Lower lobe of right lung (tissue), 2 donors: ENCODE measurements at places on chromosomes 4 and X. TPM values are rescaled to one million over a fixed set of nuclear protein-coding genes. Genes with fewer than 3 reads are reported as not detected.
A peak's percentile ranks its signal among the peaks of the same experiment; 100 is the strongest.

Gene VCX3A
- total RNA-seq: not detected

- H3K27ac ChIP-seq: no peak overlapping the region
- no peaks in the 10 kb centered on the region for H3K4me1 ChIP-seq
- H3K4me3 ChIP-seq: no peak overlapping the region
- no peaks in the 10 kb centered on the region for H3K27me3 ChIP-seq
- H3K36me3 ChIP-seq: no peaks in the 10 kb centered on the region
Observed at GRCh38 chrX:135327299-135327698, 18.0 kb downstream of the ETDC start.

DNA sequence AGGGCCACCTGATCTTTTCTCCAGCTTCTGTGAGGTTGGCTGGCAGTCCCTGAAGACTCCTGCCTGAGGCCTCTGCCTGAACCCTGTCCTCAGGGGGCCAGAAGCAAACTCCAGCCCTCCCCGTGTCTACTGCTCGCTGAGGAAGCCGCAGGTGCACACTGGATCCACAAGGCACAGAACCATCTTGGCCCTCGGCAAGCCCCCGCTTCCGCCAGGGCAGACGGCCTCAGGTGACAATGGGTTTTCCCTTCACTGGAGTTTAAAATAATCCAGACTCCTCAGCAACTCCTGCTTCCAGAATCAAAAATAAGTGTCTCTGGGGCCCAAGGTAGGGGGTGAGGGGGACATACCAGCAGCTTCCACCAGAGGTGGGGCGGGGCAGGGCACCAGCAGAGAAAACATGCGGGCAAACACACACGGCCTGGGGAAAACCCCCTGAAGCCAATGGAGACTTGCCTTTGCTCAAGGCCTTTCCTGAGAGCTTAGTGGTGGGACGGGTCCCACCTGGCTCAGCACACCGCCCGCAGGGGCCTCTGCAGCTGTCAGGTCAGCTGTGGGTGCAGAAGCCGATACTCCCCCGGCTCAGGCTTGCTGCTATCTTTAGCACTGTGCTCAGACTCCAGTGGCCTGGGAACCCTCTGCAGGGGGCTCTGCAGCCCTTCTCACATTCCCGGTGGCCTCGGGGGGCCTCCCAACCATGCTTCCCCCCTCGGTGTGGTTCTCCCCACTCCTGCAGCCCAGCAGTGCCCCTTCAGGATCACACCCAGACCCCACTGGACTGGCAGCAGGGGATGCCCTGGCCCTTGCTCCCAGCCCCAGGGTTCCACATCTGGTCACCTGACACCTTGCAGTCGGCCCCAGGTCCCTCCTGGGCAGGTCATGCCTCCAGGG lies 1.9 kb downstream of the MYL5 start:
- no peaks in the 10 kb centered on the region for H3K27me3 ChIP-seq
- H3K4me3 ChIP-seq: no peak overlapping the region
- peaks cover 41% of the 10 kb centered on the region for H3K4me1 ChIP-seq
- H3K27ac ChIP-seq: no peak overlapping the region

DNA sequence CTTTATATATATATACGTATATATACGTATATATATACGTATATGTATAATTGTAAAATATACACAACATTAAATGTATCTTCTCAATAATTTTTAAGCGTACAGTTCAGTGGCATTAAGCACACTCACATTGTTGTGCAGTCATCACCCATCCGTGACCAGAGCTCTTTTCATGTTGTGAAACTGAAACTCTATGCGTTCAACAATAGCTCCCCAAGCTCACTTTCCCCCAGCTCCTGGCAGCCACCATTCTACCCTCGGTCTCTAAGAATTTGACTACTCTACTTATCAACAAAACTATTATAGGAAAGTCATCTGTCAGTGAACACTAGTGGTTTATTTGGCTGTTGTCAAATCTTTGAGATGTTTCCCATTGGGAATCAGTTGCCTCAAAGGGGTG lies 621.8 kb upstream of the GALNT7 start:
- H3K4me1 ChIP-seq: no peaks in the 10 kb centered on the region
- no peak overlapping the region for H3K4me3 ChIP-seq
- no peaks in the 10 kb centered on the region for H3K27me3 ChIP-seq
- DNase-seq: no peak

DNA sequence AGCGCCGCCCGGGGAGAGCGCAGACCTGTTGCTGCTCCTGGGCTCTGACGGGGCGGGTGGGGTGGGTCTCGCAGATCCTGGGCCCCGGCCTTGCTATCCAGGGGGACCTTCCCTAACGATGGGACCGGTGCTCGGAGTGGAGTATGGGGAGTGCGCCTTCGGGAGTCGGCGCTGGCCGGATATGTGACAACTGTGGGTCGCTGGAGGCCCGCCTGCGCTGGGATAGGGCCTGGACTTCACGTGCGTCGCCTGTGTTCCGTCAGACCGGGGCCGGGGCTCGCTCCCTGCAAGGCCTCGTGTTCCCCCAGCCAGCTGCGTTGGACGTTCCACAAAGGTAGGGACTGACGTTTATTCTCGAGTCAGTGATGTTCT lies 1.3 kb downstream of the TBL1X start:
- no peaks in the 10 kb centered on the region for H3K36me3 ChIP-seq
- peak overlapping the region; percentile 74 for H3K27ac ChIP-seq
- H3K27me3 ChIP-seq: no peaks in the 10 kb centered on the region
- H3K4me1 ChIP-seq: peaks cover 25% of the 10 kb centered on the region
- peak; percentile 64 for DNase-seq

- H3K27ac ChIP-seq: no peak overlapping the region
- H3K4me1 ChIP-seq: no peaks in the 10 kb centered on the region
- no peaks in the 10 kb centered on the region for H3K36me3 ChIP-seq
- no peak for DNase-seq
- peaks cover 44% of the 10 kb centered on the region for H3K27me3 ChIP-seq
- H3K4me3 ChIP-seq: no peak overlapping the region
Observed at GRCh38 chrX:114582264-114582632, 1.6 kb upstream of the HTR2C start.

DNA sequence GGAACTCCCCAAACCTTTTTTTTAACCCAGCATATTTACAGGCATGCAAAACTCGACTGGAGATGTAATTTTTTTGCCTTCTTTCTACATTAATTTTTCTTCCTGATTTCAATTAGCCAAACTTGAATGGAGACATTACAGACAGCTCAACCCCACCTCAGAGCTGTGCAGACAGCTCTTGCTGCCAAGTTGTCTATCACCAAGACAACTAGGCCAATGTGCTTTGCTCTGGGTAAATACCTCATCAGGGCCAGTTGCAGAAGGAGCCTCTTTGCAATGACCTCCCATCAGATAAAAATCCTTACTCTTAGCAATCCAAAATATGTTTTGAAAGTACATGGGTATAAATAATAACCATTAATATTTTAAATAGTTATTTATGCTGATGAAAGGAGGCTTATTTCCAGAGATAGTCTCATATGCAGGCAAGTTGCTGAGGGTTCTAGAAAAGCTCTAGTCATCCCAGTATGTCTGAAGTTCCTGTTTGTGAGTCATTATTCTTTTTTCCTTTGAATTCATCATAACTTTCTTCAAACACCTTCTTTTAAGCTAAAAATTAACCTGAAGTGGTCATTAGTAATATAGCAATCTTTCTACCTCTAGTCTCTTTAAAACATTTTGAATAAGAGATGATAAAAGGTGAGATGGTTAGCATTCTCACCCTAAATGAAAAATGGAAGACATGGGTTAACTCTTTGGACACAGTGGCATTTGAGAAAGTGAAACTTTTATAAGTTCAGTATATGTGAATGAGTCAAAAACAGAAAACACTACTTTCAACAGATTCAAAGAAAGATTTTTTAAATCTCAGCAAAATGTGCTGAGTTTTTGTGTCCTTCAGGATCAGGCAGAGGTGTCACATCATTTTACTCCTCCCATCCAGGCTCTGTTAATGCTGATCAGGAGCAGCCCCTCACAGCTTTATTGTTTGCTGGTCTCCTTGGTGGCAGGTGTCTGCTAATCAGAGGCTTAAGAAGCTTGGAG lies 475.5 kb upstream of the FGF16 start:
- H3K27ac ChIP-seq: no peak overlapping the region
- no peak for DNase-seq
- no peaks in the 10 kb centered on the region for H3K36me3 ChIP-seq
- H3K27me3 ChIP-seq: no peaks in the 10 kb centered on the region
- no peak overlapping the region for H3K4me3 ChIP-seq
- no peaks in the 10 kb centered on the region for H3K4me1 ChIP-seq

DNA sequence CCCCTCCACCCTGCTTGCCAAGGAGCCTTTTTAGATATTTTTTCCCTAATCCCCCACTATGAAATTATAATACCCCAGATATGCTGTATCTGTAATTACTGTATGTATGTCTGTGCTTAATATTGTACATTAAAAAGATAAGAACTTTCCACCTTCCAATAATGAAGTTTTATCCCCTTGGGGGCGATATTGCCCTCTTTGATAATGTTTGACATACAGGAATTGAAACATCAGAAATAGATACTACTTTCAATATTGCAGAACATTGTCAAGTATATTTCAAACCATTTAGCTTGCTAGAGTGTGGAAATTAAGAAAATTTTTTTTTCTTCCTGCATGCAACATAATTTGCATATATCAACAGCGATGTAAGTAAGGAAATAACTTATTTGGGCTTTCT lies 58.9 kb downstream of the NAF1 start:
- H3K36me3 ChIP-seq: no peaks in the 10 kb centered on the region
- no peak for DNase-seq
- H3K4me1 ChIP-seq: no peaks in the 10 kb centered on the region
- no peak overlapping the region for H3K27ac ChIP-seq
- H3K27me3 ChIP-seq: no peaks in the 10 kb centered on the region
- H3K4me3 ChIP-seq: no peak overlapping the region

GRCh38 chr4:71867598-71867997 lies 83.7 kb upstream of the GC start:
- DNase-seq: no peak
- H3K36me3 ChIP-seq: no peaks in the 10 kb centered on the region
- H3K4me1 ChIP-seq: no peaks in the 10 kb centered on the region

DNA sequence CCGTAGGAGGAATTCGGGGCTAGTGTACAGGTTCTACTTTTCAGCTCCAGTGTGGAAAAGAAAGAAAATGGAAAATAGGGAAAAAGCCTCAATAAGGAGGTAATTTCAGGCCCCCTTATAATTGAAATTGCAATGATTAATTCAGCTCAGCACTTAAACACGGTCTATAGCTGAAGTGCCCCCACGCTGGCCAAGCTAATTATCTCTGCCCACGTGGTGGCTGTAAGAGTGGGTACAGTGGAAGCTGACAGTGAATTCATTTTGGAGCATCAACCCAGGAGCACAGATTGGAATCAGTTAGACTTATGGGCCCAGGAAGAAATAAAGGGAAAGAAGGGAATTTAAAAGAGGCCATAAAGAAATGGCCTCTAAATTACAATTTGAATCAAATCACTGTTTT lies 631.1 kb upstream of the CPEB2 start:
- no peak overlapping the region for H3K27ac ChIP-seq
- no peaks in the 10 kb centered on the region for H3K36me3 ChIP-seq
- no peak for DNase-seq
- no peak overlapping the region for H3K4me3 ChIP-seq
- H3K27me3 ChIP-seq: no peaks in the 10 kb centered on the region

DNA sequence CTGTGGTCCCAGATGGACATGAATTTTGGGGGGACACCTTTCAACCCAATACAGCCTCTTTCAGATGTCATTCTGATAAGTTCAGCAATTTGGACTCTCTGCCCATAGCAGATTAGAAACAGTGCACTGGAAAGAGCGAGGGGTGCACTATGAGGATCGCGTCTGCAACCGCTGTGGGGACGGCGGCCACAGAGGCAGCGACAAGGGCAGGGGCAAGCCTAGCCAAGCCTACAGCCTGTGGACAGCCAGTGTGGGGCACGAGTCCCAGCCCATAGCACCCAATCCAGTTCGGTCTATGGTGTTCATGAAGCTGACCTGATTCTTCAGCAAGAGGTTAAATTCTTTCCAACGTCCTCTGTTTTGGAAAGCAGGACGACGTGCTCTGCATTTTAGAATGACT lies 9.7 kb upstream of the NSG1 start:
- no peaks in the 10 kb centered on the region for H3K36me3 ChIP-seq
- no peak overlapping the region for H3K4me3 ChIP-seq
- peaks cover 8% of the 10 kb centered on the region for H3K27me3 ChIP-seq
- no peaks in the 10 kb centered on the region for H3K4me1 ChIP-seq
